ENCODE measurements at places on chromosomes 4 and X.
A peak's percentile ranks its signal among the peaks of the same experiment; 100 is the strongest.

GRCh38 chr4:152665691-152666395, 14.0 kb downstream of the TMEM154 start:
- no peak for DNase-seq

DNA sequence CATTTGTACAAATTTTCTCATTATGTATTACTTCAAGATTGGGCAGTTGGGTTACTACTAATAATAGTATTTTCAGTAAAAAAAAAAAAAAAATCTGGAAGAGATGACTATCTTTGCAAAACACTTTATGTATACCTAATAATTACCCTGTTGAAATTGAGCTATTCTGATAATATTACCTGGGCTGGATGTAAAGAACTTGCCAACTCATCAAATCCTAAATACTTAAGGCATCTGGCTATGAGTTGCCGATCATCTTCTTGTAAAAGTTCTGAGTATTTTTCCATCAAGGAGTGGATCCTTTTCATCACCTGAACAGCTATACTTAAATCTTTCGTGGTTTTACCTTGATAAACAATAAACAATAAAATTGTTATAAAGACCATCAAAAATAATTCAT, 42.7 kb downstream of the DDX60 start:
- no peak for DNase-seq

DNA sequence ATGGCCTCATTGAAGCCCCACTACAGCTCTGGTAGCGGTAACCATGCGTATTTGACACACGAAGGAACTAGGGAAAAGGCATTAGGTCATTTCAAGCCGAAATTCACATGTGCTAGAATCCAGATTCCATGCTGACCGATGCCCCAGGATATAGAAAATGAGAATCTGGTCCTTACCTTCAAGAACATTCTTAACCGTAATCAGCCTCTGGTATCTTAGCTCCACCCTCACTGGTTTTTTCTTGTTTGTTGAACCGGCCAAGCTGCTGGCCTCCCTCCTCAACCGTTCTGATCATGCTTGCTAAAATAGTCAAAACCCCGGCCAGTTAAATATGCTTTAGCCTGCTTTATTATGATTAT, 876 bp downstream of the HPRT1 start:
- no peak for DNase-seq

DNA sequence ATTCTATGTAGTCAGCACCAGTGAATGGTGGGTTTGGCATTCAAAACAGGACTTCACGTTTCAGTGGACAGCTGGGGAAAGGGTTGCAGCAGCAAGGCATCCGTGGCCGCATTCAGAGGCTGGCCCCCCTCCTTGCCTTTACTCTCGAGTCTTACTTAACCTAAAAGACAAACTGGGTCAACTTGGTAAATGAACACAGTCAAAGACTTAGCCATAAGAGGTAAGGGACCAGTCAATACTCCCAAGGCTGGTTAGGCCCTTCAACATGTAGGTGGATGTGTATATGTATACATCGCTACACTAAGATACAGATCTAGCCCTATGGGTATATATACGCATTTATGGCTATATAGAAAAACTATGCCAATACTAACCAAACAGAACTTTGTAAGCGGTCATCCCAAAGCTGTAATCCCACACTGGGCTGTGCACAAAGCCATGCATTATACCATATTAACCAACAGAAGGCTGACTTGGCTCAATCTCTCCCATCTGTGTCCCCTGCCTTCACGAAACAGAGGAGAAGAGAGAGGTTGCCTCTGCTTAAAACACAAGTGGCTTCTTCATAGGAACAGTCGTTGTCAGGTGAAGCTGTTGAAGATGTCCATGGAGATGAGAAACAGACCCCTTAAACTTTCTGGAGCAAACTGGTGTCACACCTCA, 61.9 kb downstream of the TSC22D3 start:
- DNase-seq: no peak

GRCh38 chr4:14339715-14340114, 662.6 kb upstream of the CPEB2 start:
- no peak for DNase-seq

DNA sequence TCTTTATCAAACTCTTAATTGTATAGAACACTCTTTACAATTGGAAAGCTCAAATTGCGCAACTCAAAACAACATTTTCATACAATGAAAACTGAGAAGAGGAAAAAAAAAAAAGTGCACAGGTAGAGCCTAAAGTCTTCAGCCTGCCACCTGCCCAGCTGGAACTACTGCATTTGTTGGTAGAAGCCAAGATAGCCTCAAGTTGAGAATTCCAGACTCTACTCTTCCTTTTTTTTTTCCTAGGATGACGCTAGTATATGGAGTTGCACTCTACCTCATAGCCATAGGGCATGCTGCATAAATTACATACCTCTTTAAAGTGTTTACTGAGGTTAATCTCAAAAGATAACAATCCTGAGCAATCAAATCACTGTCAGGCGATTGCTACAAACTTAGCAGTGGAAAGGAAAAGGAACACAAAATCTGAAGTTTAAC, 13.6 kb downstream of the ABCG2 start:
- DNase-seq: no peak

DNA sequence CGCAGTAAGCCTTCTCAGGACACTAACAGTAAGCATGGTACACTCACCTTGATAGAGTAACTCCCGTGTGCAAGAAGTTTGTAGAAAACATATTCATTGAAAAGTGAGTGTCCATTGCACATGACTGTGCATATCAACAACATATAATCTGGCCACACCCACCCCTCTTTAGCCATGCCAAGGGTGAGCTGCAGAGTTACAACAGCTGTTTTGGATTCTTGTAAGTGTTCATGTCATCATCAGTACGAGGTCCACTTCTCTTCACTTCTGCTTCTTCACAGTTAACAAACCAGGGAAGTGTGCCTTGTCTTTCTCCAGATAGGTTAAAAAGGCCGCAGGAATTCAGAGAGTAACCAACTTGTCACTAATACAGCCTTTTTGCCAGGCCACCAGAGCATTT, 116.6 kb downstream of the IRF2 start:
- no peak for DNase-seq

DNA sequence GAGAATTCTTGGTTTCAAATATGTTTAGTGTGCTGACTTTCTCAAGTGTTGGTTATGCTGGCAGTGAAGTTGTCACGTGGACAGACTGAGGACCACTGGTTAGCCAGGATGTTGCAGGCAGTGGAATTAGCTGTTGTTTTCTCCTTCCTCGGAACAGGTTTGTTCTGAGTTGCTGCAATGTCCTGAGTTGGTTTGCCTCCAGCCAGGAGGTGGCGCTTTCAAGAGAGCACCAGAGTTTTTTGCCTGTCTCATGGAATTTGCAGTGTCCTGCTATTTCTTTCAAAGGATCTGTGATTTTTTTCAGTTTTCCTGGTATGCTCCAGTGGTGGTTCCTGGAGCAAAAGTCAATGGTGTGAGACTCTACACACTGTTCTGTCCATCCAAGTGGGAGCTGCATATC, 158.1 kb upstream of the CXorf66 start:
- no peak for DNase-seq

DNA sequence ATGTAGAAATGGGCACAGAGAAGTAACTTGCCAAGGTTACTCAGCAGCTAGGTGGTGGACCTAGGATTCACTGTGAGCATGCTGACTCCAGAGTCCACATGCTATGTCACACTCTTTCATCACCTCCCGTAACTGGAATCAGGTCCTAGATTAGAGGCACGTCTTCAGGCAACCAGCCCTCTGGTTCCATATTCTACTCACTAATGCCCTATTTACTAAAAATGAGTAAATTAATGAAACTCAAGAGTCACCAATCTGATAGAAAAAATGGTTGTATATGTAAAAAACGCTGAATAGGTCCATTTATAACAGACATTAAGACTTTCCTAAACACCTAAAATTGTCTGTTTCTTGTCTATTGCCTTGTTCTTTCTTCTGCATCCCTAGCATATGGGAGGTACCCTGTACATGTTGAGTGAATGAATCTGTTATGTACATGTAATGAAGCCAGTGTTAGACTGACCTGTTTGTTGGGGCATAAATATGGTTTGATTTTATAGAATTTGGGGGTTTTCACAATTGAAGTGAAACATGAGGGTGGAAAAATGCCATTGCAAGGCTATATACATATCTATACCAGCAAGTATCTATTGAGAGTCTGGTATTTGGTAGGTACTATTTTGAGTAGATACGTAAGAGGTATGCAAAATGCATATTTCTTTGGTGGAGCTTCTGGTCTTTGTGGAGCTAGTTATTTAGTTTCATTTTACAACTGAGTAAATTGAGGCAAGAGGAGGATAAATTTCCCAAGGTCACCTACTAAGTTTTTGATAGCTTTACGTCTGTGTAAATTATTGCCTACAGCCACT, 7.5 kb upstream of the RUFY3 start:
- DNase-seq: no peak

DNA sequence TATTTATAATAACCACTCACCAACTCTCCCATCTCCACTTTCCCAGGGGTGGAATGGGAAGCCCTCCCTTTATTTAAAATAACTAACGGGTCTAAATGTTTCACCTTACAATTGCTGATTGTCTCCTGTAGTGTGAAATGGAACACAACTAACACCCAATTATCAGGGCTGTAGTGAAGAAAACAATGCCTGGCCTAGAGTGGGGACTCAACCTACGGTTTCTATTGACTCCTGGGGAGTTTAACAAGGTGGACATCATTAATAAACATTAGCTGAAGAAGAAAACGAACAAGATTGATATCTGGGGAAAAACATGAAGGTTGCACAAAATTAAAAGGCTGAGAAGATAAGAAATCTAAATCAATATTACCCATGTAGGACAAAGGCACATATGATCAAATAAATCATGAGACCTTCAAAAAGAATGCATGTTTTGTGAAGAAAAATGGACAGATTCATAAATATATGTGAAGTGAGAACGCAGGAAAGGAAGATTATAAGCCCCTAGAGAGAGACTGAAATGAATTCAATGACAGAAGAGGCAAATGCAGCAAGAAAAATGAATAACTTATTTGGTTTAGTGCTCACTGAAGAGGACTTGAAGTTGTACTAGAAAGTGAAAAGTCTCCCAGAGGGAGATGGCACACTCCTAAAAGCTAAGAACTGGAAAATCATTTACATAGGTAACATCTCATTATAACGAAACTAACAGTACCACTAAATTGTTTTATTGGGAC, 593.0 kb upstream of the AADAT start:
- no peak for DNase-seq

GRCh38 chr4:5954056-5954760, 61.3 kb upstream of the CRMP1 start:
- DNase-seq: no peak

DNA sequence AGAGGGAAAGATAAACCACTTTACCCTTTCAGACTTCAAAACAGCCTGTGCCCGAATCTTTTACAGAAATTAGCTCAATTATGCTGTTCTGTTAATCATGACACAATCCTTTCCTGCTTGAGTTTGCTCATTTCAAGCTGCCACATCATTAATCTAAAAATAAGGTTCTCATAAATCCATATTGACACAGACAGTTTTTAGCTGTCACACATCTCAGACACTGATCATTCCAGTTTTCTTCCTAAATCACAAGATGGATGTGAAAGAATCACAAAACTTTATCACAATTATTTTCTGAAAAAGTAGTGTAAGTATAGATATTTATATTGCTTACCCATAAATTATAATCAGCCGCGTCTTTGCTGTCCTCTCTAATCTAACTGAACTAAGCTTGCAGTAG, 27.9 kb upstream of the AMELX start:
- DNase-seq: no peak

DNA sequence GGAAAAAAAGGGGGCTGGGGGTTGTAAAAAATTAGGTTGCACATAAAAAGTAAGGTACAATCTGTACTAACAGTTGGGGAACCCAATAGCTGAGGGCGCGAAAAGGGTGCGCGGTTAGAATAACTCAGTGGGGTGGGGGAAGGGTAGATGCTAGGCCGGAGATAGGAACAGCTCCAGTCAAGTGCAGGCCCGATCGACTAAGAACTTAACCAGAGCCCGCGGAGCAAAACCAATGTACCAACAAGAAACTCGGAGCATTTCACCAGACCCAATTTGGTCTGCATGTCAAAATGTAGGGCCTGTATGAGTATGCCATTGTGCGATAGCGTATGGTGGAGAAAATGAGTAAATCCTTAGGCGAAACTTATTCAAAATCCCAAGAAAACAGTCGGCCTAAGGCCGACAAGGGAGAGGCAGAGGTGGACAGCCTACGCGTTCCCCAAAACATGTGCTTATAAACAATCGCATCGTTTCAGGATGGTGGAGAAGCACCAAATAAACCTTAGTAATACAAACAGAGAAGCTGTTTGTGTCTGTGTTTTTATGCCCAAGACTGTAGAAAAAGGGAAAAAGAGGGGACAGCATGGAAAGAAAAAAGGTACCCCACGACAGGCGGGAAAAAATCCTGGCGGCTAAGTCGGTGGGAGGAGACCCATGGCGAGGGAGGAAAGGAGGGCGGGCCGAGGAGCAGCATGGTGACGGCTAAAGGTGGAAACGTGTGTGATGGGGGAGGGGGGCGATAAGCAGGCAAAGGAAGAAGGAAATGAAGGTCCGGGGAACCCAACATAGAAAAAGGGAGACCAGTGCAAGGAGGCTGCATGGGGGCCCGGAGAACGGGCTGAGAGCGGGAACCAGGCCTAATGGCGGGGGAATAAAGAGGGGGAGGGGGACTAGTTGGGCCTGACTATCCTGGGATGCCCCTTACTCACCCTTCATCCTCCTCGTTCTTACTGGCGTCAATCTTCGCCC, 990 bp downstream of the HNRNPD start:
- peak; percentile 52 for DNase-seq

DNA sequence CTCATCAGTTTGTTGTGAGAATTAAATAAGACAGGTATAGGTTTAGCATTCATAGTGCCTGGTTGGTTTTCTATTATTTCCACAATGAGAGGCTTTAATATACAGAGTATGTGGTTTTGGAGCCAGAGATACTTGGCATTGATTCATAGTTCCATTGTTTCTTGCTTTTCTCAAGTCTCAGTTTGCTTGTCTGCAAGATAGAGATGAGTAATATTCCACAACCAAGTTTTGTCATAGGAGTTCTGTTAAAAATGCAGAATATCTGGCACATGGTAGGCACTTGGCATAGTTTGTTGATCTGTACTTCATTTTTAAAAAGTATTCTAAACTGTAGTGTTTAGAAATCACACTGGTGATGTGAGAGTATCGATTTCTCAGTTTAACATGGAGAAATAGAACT, 37.5 kb upstream of the EDA2R start:
- no peak for DNase-seq

DNA sequence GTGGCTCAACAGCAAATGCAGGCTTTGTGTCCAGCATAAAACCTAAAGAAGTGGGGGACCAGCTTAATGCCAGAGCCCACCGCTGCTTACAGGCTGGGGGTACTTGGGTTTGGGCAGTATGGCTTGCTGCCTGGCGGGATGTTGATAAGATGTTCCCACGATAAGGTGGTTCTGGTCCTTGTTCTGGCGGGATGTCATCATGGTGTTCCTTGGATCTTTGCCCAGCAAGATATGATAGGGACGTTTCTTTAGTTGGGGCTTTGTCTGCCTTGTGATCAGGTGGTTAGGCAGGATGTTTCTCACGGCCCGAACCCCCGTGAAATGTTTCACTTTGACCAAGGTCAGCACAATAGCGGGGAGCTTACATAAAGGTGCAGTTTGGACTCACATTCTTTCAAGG, 35.3 kb downstream of the PNPLA4 start:
- no peak for DNase-seq

- no peak for DNase-seq
Observed at GRCh38 chr4:175421506-175421905, 390.6 kb downstream of the GPM6A start.

- DNase-seq: no peak
Observed at GRCh38 chrX:21770631-21771321, 12.9 kb upstream of the SMPX start.
